H9 (cell line): ENCODE measurements at places on chromosomes 1 and 21.

GRCh38 chr1:209613400-209614150 is 30.1 kb downstream of the CAMK1G start:
- DNase-seq, result no peak
- H3K4me3 ChIP-seq, result no peak overlapping the region
- H3K27ac ChIP-seq, result no peak overlapping the region
- H3K36me3 ChIP-seq, result no peaks in the 10 kb centered on the region
- H3K4me1 ChIP-seq, result no peaks in the 10 kb centered on the region
- no peaks in the 10 kb centered on the region for H3K27me3 ChIP-seq

GRCh38 chr1:219697682-219698081 is 84.8 kb upstream of the ZC3H11B start:
- DNase-seq, result no peak
- H3K4me3 ChIP-seq, result no peak overlapping the region
- no peaks in the 10 kb centered on the region for H3K27me3 ChIP-seq
- H3K27ac ChIP-seq, result no peak overlapping the region
- H3K36me3 ChIP-seq, result no peaks in the 10 kb centered on the region
- H3K4me1 ChIP-seq, result no peaks in the 10 kb centered on the region

GRCh38 chr1:24343412-24344089 is 24.4 kb downstream of the GRHL3 start:
- no peak overlapping the region for H3K4me3 ChIP-seq
- H3K36me3 ChIP-seq, result no peaks in the 10 kb centered on the region
- H3K27ac ChIP-seq, result no peak overlapping the region
- no peak for DNase-seq

GRCh38 chr1:214473862-214474261 is 77.5 kb downstream of the PTPN14 start:
- no peak overlapping the region for H3K27ac ChIP-seq
- no peak overlapping the region for H3K4me3 ChIP-seq
- no peaks in the 10 kb centered on the region for H3K27me3 ChIP-seq
- no peaks in the 10 kb centered on the region for H3K36me3 ChIP-seq

GRCh38 chr1:205060746-205061145 is 17.7 kb downstream of the CNTN2 start:
- H3K27me3 ChIP-seq, result no peaks in the 10 kb centered on the region
- no peak for DNase-seq
- H3K4me3 ChIP-seq, result no peak overlapping the region
- no peak overlapping the region for H3K27ac ChIP-seq
- H3K4me1 ChIP-seq, result no peaks in the 10 kb centered on the region
